ENCODE measurements at places on chromosomes 4 and X.

- no peak for DNase-seq
Measured at GRCh38 chr4:161314371-161314770, 849.4 kb downstream of the FSTL5 start.

DNA sequence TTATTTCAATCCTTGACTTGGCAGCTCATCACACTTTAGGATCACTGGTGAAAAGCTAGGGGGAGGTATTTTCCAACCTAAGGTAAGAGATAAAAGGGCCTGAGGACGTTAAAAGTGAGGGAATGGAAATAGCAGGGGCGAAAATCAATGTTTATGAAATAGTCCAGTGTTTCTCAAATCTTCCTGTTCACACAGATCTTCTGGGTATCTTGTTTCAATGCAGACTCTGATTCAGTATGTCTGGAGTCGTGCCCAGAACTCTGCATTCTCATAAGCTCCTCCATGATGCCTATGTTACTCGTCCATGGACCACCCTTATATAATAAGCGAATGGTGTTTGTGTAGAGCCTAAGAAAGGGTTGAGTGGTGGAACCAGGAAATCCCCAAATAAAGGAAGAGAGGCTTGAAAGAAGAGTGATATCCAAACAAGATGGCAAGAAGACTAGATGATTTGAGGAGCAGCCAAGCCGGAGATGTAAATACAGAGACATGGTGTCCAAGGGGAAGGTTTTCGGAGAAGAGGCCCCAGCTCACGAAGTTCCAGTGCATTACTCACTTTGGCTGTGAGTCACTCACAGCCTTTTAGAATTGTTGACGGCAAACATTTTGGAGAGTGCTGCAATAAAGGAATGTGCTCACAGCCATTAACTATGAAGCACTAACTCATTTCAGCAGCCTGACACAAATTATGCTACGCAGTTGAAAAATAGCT lies 215.6 kb upstream of the PPARGC1A start:
- DNase-seq = no peak

DNA sequence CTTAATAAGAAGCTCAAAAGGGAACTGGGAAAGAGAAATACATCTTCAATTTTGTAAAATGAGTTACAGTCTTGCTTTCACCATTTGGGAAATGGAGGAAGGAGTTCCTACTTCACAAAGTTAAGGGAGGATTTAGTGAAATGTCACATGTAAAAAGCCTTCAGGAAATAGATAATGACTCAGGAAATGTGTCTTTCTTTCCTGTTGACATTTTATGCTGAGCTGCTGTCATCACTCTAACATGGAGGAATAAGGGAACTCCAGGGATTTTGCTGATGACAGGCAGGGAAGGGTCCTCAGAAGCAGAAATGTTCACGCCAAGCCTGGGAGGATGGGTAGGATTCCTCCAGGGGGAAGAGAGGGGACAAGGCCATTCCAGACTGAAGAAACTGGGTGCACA lies 251.1 kb downstream of the USP46 start:
- DNase-seq = no peak

GRCh38 chr4:127782025-127782274 lies 172 bp upstream of the HSPA4L start:
- peak; percentile 92 for DNase-seq

Measured in suppressor macrophage (primary cell).